CD8-positive, alpha-beta memory T cell (primary cell): ENCODE measurements at places on chromosomes 3 and 15.

- no peak for DNase-seq
Measured at GRCh38 chr15:41630616-41631217, 29.5 kb upstream of the MGA start.

- DNase-seq: no peak
Measured at GRCh38 chr3:161426758-161427157, 55.4 kb upstream of the SPTSSB start.

GRCh38 chr3:137669519-137670060, 94.5 kb upstream of the SOX14 start:
- DNase-seq: no peak

GRCh38 chr3:124785973-124786372, 55.7 kb downstream of the UMPS start:
- DNase-seq: no peak

DNA sequence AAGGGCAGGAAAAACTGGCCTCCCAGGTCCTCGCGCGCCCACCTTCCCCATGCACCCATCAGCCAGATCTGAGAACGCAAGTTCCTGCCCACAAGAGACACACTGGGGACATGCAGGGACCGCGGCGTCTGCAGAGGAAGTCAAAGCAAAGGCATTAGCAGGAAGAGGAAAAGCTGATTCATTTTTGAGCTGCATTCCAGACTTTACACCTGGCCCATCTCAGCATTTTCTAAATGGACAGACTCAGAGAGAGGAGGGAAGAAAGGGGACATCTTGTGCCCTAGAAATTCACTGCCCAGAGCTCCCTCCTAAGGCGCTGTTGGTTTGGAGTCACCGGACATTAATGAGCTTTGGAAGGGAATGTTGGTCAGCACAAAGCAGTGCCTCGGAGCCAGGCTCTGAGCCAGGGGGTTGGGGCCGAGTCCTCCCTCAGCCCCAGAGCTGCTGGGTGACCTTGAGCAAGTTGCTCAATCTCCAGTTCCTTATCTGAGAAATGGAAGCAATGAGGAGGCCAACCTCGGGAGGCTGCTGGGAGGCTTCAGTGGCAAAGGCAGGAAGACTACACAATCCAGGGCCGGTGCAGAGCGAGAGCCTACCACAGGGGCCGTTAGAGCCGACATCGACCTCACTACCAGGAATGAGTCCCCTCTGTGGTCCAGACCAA, 150.5 kb upstream of the IQSEC1 start:
- peak; percentile 8 for DNase-seq

- DNase-seq: no peak
Measured at GRCh38 chr3:147737376-147737775, 328.2 kb downstream of the ZIC1 start.

GRCh38 chr15:39584266-39584659, 3.4 kb downstream of the THBS1 start:
- no peak for DNase-seq

GRCh38 chr3:145251311-145251710, 909.7 kb downstream of the PLOD2 start:
- DNase-seq: no peak
